Sciatic nerve (tissue), 2 donors: ENCODE measurements at places on chromosomes 3 and 15. TPM values are rescaled to one million over a fixed set of nuclear protein-coding genes. Genes with fewer than 3 reads are reported as not detected.
A peak's percentile ranks its signal among the peaks of the same experiment; 100 is the strongest.

DNA sequence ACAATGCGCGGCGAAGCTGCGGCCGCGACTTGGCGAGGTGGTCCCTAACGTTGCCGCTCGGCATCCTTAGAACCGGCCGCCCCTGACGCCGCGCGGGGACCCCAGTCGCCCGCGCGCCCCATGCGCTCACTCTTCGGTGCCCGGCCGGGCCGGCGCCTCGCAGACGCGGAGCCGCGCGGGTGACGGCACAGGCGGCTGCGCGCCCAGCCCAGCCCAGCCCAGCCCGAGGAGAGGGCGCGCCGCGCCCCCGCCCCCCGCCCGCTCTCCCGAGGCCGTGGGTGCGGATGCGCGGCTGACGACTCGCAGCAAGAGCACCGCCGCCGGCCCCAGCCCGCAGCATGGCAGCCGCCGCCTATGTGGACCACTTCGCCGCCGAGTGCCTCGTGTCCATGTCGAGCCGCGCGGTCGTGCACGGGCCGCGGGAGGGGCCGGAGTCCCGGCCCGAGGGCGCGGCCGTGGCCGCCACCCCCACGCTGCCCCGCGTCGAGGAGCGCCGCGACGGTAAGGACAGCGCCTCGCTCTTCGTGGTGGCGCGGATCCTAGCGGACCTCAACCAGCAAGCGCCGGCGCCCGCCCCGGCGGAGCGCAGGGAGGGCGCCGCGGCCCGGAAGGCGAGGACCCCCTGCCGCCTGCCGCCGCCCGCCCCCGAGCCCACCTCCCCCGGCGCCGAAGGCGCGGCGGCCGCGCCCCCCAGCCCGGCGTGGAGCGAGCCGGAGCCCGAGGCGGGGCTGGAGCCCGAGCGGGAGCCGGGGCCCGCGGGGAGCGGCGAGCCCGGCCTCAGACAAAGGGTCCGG lies 437 bp downstream of the KLF13 start:
- no peak for DNase-seq

DNA sequence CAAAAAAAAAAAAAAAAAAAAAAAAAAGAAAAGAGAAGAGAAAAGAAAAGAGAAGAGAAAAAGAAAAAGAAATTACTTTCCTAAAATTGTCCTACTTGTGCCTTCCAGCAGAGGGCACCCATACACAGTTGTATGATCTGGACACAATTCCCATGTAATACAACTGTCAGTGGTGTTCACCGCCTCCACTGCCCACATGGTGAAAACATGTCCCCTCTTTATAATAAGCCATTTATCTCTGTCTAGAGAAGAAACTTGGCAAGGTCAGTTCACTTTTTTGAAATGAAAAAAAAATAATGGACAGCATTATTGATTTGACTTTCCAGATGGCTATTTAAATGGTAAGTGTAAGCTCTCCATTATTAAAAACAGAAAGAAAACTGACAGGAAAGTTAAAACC lies 459.4 kb downstream of the GBE1 start:
- peak; percentile 54 for DNase-seq

The CYP8B1 gene
- total RNA-seq: not detected

The NRROS gene
- total RNA-seq: 10.0 TPM

GRCh38 chr15:68819495-68820294 lies 1.0 kb downstream of the ANP32A start:
- DNase-seq: peak; percentile 71

DNA sequence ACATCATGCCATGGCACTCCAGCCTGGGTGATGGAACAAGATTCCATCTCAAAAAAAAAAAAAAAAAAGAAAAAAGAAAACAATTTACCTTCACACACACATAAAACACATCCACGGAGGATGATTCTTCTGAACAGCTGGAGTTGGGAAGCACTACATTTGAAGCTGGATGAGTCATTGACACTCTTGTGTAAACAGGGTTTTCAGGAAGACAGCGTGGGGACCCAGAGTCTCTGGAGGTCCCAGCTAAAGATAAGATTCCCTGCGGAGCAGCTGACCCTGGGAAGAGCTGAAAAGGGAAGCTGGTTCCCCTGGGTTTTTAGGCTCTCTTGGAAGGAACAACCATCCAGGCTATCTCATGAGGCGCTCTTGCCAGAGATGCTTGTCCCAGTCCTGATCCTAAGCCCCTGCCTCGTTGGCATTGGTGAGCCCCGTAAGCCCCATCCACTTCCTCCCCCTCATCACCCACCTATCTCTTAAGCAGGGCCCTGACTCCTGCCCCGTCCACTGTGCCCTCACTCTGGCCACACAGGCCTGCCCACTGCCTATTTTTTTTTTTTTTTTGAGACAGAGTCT lies 32.0 kb upstream of the FURIN start:
- DNase-seq: no peak

The FEZF2 gene
- total RNA-seq: not detected

DNA sequence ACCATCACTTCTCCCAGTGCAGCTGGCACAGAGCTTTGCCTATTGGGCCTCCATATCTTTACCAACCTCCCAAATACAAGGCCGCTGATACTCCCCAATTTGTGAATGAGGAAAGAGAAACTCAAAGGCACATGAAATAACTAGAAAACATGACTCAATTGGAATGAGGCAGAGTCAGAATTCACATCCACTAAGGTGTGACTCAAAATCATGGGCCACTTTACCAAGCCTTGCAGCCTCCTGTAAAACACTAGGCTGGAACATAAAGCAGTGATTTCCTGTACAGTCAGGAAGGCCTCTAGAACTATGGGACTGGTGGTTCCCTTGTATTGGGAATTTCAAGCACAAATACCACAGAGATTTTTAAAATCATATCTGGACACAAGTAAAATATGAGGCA lies 128.6 kb downstream of the DCLK3 start:
- DNase-seq: no peak
